Breast epithelium (tissue), 4 donors: ENCODE measurements at places on chromosomes 6 and 20. TPM values are rescaled to one million over a fixed set of nuclear protein-coding genes. Genes with fewer than 3 reads are reported as not detected.

CD83 gene
- 18.4 TPM for total RNA-seq

TFAP2D gene
- not detected for total RNA-seq

EMILIN3 gene
- 7.5 TPM for total RNA-seq

FAM217A gene
- not detected for total RNA-seq

CST4 gene
- not detected for total RNA-seq

ZSCAN16 gene
- total RNA-seq, result 9.7 TPM

C20orf141 gene
- total RNA-seq, result not detected

ZNF292 gene
- 56.7 TPM for total RNA-seq

KHDC1L gene
- total RNA-seq, result not detected

TBX18 gene
- total RNA-seq, result 8.8 TPM

DHX35 gene
- 20.3 TPM for total RNA-seq

MRPL18 gene
- total RNA-seq, result 68.2 TPM

SGK2 gene
- total RNA-seq, result 6.4 TPM

SLC26A8 gene
- total RNA-seq, result 0.29 TPM

DNA sequence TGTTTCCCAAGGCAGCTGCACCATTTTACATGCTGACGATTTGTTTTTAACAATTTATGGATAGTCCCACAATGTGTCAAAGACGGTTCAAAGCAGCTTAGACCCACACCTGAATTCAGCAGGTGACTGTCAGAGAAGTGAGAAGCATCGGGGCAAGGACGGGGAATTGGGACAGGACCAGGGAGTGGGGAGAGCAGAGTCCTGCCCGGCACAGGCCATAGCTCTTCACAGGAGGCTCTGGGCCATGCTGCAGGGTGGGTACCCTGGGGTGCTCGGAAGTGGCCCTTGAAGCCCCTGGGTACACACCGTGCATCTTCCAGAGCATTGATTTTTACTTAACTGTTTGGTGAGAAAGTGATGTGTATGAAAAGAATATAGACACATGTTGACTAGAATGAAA, 33.2 kb upstream of the PHACTR3 start:
- DNase-seq, result no peak

DNA sequence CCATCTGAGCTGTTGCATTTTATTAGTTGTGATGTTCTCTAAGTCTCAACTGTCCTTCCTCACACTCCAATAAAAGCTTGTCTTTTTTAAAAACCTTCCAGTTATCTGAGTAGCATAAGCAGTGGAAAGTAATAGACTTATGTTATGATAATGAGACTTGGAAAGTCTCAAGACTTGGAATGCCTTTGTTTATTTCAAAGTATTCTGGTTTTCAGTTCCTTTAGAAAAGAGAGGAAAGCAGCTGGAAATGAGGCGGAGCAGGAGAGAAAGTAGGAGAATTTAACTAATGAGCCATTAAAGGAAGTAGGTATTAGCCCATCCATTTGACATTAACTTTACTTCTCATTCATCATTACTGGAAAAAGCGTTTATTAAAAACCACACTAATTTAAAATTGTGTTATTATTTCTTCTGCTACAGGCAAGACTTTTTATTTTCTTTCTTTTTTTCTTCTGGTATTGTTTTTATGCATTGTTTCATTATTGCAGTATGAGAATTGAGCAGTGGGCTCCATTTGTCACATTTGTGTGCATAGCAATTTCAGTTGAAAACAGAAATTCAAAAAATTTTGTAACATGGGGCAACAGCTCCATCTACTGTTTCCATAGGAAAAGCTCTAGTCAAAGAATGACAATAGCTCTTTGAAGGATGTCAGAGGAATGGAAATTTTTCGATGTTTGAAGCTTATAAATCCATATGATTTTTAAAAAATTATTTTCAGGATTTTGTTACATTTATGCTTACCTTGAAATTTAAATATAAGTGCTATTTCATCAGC, 194.8 kb downstream of the COL9A1 start:
- no peak for DNase-seq

- DNase-seq, result no peak
Measured at GRCh38 chr6:64122712-64123375, 487.2 kb downstream of the PHF3 start.

- no peak for DNase-seq
Measured at GRCh38 chr6:34289137-34289536, 40.3 kb upstream of the SMIM29 start.

- no peak for DNase-seq
Measured at GRCh38 chr6:116088946-116089345, 11.7 kb upstream of the NT5DC1 start.

DNA sequence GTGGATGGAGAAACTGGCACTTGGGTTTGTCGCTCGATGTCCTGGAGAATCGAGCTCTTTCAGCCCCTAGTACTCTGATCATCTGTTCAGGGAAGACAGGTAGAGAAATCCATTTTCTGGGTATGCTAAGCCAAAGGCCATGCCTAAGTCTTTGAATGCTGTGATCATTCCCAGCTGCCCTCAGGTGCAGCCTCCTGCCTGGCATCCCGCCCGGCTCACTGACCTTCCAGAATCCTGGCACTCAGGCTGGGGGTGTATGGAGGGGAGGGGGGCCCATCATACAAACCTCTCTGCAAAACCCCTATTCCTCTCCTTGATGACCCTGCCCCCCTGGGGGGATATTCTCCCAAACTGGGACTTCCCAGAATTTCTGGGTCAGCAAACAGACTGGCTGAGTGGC, 28.6 kb downstream of the C20orf203 start:
- DNase-seq, result no peak

GRCh38 chr6:48184648-48185047, 73.7 kb upstream of the PTCHD4 start:
- DNase-seq, result no peak

- no peak for DNase-seq
Measured at GRCh38 chr6:94089941-94090340, 670.6 kb upstream of the EPHA7 start.

GRCh38 chr6:140732155-140732554, 1357.7 kb upstream of the CITED2 start:
- no peak for DNase-seq

DNA sequence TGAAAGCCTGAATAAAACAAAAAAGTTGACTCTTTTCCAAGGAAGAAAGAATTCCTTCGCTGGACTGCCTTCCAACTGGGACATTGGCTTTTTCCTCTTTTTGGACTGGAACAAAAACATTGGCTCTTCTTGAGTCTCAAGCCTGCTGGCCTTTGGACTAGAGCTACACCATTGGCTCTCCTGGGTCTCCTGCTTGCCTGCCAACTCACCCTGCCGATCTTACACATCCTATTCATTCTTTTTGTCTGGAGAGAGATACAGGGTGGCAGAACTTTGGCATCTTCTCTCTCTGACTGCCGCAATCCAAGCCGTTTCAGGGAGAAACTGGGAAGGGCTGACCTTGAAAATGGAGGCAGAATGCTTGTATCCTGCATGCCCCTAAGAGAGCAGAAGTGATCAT, 20.2 kb downstream of the DDO start:
- no peak for DNase-seq

GRCh38 chr20:51494241-51495110, 48.0 kb downstream of the NFATC2 start:
- no peak for DNase-seq

DNA sequence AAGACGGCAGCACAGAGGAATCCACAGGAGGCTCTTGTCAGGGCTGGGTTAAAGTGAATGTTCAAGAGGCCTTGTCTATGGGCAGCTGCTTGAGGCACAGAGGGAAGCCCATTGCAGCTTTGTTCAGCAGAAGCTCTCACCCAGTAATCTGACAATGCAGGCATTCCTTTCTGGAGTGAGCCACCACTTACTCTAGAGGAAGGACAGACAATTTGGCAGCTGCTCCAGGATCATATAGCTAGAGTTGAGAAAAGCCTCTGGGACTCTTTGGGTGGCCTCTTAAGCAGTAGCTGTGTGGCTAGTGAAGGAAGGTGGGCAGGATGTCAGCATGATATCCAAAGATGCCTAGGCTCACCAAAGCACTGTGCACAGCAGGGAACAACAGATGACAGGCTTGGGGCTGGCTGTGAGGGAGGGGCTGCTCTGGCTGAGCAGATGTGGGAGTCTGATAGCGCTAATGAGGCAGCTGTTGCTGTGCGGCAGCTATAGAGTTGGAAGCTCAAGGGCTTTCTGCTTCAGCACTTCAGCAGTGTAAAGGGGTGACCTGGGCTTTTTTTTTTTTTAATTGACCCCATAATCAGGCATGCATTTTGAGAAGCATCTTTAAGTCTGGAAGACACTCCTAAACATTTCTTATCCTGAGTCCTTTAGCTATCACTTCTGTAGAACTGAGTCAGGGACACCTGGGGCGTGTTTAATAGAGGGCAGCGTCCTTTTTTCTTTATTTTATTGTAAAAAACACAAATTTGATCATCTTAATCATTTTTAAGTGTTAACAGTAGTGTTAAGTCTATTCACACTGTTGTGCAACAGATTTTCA, 27.2 kb downstream of the CMTR1 start:
- no peak for DNase-seq

DNA sequence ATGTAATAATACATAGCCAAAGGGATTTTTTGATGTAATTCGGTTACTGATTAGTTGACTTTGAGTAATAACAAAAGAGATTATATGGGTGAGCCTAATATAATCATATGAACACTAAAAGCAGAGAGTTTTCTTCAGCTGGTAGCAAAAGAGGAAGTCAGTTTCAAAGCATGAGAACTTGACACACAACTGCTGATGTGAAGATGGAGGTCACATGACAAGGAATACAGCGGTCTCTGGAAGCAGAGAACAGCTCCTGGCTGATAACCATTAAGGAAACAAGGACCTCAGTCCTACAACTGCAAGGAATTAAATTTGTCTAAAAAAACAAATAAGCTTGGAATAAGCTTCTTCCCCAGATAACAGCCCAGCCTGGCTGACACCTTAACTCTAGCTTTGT, 154.5 kb upstream of the PRND start:
- DNase-seq, result no peak

DNA sequence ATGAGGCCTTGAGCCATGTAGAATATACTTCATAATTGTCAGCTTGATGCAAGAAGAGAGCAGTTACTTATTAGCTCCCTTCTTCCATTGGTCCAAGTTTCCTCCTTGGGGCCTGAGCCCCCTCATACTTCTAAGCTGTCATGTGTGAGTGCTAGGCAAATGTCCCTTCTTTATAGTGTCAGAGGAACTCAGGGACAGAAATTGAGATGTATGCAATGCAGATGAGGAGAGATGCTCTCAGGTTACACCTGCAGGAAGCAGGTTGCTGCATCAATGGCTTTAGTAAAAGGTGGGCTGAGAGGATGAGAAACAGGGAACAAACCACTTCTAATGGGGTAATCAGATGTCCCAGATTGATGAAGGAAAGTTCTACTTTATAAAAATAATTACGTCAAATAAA, 6.7 kb upstream of the PDSS2 start:
- no peak for DNase-seq

- no peak for DNase-seq
Measured at GRCh38 chr20:40741507-40742106, 52.6 kb upstream of the MAFB start.

DNA sequence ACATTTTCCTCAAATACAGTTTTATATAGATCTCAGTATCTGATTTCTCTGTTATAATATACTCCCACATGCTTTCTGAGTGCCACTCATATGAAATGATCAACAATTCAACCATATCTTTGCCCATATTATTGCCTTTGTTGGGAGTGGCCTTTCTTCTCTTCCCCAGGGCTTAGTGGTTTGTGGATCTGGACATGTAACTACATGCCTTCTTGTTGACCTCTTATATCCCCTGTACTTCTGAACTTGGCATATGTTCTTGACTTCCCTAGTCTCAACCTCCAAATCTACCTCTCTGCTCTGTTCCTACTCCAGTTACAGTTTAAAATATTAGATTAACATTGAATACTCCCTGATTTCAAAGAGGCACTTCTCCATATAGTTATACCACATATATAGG, 34.3 kb upstream of the PRIM2 start:
- DNase-seq, result no peak

DNA sequence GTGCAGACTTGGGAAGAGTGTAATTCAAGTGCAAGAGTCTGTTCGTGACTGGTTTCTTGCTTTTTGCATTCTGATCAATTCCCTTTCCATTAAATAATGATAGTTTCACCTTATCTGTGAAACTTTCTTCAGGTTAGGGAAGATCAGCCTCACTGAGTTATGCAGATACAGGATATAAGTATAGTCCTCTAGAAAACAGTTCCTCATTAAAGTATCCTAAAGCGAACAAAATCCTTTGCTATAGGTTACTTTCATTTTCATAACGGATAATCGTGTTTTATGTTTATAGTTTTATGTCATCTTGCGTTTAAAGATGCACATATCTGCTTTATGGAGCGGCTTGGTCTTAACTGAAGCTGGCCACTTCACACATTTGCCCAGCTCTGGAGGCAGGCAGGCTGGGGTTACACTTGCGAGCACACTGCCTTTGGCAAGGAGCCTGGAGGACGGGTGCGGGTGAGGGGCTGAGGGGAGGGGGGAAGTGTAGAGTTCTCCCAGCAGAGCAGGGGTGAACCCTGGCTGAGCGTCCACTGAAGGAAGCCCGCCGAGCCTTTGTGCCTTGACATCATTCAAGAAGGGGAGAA, 123.5 kb upstream of the IFNGR1 start:
- DNase-seq, result no peak

DNA sequence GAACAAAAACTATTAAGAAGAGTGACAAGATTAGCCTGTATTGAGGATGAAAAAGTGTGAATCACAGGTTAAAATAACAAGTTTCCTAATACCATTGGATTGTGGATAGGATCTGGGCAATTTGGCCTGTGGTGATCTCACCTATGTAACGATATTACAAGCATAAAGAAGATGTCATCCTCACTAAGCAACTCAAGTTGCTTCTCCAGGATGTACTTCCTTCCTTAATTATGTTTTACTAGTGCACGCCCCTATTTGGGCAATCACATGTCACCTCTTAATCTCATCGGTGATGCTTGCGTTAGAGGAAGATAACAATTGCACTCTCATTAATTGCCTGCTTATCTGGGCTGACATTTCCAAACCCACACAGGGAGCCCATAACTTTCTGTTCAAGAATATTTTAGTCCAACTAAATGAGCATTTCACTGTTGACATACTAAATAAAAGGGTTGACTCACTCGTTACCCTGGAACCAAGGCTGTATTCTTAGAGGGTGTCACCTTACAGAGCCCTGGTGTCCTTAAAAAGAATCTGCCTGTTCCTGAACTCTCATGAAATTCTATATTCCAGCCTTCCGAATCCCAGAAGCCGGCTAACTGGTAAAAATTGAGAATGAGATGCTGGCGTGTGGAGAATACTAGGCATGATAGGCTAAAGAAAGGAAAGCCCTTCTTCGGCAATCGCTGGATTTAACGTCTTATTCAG, 88.2 kb upstream of the ATXN1 start:
- no peak for DNase-seq

GRCh38 chr20:62616728-62617621, 25.3 kb upstream of the SLCO4A1 start:
- DNase-seq, result no peak

DNA sequence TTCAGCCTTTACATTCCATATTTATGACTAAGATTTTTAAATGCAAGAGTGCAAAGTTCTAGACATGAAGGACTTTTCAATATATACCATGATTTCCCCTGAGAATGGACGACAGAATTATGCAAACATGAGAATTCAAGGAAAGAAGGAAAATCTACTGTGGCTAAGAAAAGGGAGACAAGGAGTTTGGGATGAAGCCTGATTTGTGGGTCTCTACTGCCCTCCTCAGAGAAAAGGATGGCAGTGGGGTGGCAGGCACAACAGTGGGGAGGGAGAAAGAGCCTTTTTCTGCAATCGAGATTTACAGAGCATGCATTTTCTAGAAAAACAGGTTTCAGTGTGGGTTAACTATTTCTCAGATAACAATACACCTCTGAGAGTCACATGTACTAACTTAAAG, 466.9 kb upstream of the NRSN1 start:
- DNase-seq, result no peak
